ENCODE measurements at places on chromosomes 3 and 15.

- DNase-seq = no peak
Observed at GRCh38 chr3:48142316-48142870, 45.8 kb downstream of the CDC25A start.

DNA sequence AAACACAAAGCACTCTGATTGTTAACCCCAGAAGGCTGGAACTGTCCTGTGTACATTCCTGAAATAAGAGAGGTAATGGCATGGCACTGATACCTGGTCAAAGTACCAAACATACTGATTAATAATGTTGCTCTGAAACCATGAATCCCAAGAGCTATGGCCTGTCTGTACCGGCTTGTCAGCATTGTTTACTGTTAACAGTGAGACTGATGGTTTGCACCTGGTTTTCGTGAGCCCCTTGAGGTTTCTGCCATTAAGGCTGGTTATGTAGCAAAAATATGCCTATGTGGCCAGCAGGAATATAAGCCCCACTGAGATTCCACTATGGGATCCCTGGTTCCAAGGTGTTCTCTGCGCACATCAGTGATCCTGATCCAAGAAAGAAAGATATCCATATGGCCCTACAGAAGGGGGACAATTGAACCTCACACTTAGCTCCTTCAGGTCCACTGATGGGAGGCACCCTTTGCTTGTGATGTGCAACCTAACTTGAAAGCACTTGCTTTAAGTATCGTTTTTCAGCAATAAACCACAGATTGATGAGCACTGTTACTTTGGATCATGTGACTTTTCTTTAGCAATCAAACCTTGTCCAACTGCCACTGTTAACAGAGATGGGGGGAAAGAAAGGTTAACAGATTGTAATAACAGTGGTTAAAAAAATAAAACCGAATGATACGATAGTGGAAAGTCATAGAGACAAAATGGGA, 65.2 kb downstream of the TBL1XR1 start:
- no peak for DNase-seq

DNA sequence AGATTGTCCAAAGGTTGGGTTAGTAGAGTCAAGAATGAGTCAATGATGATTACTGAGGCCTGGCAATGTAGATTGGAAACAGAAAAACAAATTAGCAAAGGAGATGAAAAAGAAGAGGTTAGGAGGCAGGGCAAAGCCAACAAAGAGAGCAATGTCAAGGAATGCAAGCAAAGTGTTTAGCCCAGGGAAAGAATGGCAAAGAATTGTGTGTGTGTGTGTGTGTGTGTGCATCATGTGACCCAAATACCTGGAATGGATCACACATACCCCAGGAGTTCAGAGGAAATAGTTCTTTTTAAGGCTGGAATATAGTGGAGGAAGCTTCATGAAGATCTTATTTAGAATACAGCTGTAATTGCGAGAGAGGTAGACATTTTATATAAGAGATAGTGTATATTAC, 831.7 kb upstream of the ARPP21 start:
- DNase-seq = no peak

- no peak for DNase-seq
Observed at GRCh38 chr15:99097441-99098410, 7.2 kb upstream of the SYNM start.

- peak; percentile 79 for DNase-seq
Observed at GRCh38 chr3:193805448-193805847, 212.4 kb downstream of the OPA1 start.

- DNase-seq = no peak
Observed at GRCh38 chr15:60858511-60859070, 370.5 kb downstream of the RORA start.

DNA sequence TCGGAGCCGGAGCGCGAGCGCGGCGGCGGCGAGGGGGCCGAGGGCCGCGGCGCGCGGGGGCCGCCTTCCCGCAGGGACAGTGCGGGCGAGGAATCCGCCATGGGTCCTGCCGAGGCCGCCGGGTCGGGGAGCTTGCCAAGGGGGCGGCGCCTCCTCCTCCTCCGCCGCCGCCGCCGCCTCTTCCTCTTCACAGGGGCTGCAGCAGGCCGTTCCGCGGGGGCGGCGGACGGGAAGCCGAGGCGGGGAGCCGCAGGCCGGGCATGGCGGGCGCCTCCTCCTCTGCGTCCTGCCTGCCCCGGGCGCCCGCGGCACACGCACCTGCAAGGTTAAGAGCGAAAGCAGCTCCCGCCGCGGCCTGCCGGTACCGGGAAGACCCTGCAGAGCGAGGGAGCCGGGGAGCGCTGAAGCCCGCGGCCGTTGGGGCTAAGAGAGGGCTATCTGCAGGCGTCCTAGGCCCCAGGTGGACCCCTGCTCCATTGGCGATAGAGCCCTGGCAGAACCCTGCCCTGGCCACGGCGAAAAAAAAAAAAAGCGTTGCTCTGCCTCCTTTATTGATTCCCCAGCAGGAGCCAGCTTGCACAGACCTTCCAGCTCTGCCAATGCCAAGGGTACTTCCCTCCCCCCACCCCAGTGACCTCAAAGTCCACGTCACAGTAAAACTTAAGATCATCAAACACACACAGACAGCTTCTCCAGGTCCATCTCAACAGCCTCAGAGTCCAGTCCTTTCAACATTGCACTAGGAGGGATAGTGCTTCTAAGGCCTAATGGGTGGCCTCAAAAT, at the start of gene LYSMD2:
LYSMD2 (minus strand) TSS at position 134 of the 784 bp plus-strand sequence; CDS start at position 101, 33 bp downstream.
- DNase-seq = no peak

DNA sequence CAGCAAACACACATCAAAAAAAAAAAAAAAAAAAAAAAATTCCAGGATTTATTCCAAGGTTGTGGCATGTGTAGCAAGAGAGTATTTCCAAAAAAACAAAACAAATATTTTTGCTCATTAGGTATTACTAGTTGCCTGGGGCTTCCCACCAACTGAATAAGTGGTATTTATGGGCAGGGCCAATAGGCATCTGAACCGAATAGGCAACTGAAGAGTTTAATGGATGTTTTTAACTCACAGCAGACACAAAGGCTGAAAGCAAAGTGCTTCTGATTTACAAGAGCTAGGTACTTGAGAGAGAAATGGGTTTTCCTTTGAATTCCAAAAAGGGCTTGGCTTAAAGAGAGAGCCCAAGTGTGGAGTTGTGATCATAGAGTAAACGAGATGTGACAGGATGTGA, 21.4 kb downstream of the EIF4E3 start:
- no peak for DNase-seq

DNA sequence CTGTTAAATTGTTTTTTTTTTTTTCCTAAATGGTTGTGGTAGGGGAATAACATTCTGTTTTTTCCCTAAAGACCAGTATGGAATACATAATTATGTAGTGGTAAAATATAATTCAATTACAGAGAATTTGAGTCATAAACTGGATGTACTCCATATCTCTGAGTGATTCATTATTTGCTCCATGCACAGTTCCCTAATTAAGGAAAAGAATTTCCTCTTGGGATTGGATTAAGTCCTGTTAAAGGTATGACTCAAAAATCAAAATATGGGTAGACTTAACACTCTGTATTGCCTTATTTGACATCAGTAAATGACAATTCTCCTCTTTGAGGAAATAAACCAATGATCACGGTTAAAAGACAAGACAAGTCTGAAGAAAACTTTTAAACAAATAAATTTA, 78.0 kb upstream of the KCNH8 start:
- no peak for DNase-seq

GRCh38 chr15:69121198-69121828, 39.1 kb upstream of the GLCE start:
- no peak for DNase-seq

DNA sequence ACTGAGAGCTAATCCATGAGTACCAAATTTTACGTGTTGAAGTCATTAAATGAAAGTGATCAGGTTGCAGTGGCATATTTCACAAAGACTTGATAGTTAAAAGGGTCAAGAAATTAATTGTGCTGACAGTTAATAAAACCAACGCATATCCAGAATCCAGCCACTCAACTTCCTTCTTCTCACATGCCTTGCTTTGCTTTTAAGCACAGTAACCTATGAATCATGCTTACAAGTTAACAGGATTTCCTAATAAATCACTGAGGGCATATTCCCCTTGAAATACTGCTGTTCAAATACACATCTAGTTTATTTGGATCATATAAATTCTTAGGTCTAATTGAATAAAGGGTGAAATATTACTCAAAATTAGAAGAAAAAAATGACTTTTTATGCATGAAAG, 801.5 kb upstream of the EPHA6 start:
- DNase-seq = no peak

DNA sequence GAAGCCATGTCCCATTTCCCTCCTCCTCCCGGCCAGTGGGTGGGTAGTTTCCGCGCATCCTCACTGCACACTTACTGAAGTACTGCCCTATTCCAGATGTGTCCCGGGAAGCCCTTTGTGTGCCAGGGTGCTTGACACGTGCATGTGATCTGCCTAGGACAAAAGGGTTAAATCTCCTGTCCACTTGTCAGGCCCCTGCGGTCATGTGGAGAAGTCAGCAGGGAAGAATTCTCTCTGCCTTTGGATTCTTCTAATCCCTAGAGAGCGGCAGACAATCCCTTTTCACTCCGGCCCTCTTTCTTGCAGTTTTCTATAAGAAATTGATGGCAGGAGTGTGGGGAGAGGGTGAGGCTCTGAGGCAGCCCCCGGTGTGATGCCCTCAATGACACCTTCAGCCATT, 19.8 kb downstream of the ST8SIA2 start:
- DNase-seq = no peak

DNA sequence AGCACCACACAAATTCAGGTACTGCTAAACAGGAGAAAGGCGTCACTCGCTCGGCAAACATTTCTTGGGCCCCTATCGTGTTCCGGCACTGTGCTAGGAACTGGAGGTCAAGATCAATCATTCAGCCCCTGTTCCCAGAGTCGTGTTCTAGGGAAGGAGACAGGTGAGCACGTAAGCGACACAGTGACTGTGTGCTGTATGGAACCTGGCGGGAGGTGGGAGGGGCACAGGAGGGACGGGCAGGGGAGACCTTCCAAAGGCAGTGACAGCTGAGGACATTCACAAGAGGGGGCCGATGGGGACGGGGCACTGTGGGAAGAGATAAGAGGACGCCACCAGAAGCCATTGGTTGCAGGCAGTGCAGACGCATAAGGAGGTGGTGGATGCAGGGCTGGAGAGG, 32.2 kb downstream of the BDH1 start:
- DNase-seq = no peak

GRCh38 chr3:65871305-65872141, 167.2 kb downstream of the MAGI1 start:
- no peak for DNase-seq

GRCh38 chr3:37671926-37672325, 189.8 kb upstream of the CTDSPL start:
- DNase-seq = no peak

- DNase-seq = no peak
Observed at GRCh38 chr3:100189444-100189964, 71.3 kb upstream of the TBC1D23 start.

- no peak for DNase-seq
Observed at GRCh38 chr3:13138833-13139145, 65.6 kb upstream of the IQSEC1 start.

DNA sequence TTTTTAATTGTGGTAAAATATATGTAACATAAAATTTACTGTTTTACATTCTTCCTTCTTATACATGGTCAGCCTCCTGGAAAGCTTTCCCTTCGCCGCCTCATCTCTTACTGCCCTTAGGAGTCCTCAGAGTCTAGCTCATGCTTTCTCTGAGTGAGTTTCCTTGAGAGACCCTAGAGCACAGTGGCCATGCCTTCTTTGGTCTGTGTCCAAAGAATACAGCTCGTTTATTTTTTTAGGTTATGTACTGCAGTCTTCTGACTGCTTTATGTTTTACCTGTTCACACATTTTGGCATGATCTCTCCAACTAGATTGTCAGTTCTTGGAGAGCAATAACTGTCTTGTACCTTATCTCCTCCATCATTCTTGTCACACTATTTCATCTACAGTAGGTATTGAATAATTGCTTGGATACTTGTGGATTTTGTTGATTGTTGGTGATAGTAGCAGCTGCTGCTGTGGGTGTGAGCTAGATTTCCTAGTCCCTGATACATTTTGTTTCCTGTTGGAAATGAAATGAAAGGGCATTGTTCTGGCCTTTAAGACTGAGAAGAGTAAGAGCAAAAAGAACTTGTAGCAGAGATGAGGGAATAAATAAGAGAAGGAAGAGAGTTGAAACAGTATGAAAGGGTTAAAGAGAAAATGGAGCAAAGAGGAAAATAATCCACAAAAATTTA, 10.9 kb downstream of the ARIH2 start:
- DNase-seq = no peak

GRCh38 chr3:52714335-52715302, 8.7 kb downstream of the SPCS1 start:
- no peak for DNase-seq

GRCh38 chr15:42456971-42457370, 34.0 kb downstream of the ZNF106 start:
- no peak for DNase-seq

- DNase-seq = no peak
Observed at GRCh38 chr3:149657321-149657925, 402 bp downstream of the WWTR1 start.

- no peak for DNase-seq
Observed at GRCh38 chr15:52392008-52392687, 96.5 kb upstream of the MYO5C start.

DNA sequence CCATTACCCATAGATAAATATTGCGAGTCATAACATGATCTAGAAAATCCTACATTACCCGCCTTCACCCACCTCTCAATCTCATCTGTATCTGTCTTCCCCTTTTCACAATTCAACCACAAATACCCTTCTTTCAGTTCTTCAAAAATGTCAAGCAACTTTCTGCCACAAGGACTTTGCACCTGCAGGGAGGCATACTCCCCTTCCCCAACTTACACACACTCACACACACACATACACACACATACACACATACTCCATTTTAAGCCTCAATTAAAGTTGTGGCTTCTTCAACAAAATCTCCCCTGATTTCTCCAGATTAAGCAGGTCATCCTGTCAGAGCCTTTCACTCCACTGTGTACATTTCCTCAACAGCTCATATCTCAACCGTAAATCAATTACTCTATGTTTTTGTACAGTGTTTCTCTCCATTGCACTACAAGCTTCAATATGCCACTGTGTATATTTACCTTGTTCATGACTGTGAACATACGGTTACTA, 33.1 kb upstream of the CCDC50 start:
- peak; percentile 69 for DNase-seq

- no peak for DNase-seq
Observed at GRCh38 chr3:107082527-107082926, 294.7 kb upstream of the CCDC54 start.

- DNase-seq = no peak
Observed at GRCh38 chr15:93124126-93124525, 35.1 kb upstream of the RGMA start.

DNA sequence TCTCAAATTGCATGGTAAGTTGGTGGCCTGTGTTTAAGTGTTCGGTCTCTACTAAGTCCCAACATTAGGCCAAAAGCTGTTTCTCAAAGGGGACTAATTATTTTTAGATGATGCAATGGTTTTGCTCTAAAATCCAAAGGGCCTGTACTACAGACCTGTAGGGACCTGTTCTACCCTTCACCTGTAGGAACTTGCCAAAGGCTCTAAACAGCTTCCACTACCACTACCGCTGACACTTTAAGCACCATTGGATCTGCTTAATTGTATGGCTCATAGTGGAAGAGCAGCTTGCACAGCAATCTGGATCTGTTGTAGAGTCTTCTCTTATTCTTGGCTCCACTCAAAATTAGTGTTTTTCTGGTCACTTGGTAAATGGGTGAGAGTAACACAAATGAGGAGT, 346.8 kb downstream of the EPHA6 start:
- DNase-seq = no peak

Data from LNCaP clone FGC (cell line).